ENCODE measurements at places on chromosomes 11 and 22. TPM values are rescaled to one million over a fixed set of nuclear protein-coding genes. Genes with fewer than 3 reads are reported as not detected.

DNA sequence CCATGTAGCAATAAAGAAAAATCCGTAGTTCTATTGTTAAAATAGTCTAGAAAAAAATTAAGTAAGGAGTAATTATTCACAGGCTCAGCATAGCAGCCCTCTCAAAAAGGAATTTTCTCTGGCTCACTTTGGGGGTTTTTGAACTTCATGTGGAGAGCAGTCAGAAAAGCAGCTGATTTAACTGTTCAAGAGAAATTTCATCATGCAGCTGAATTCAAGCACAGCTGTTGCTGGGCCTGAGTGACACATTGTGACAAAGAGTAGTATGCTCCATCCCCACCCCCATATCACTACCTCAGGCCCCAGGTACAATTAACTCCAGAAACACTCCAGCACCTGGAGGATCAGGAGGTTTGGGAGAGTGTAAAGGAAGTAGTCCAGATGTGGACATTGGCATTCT lies 272.1 kb downstream of the FAM76B start:
- no peak overlapping the region for H3K27ac ChIP-seq
- peaks cover 39% of the 10 kb centered on the region for H3K4me1 ChIP-seq
- H3K36me3 ChIP-seq: no peaks in the 10 kb centered on the region
- no peaks in the 10 kb centered on the region for H3K27me3 ChIP-seq
- no peak overlapping the region for H3K4me3 ChIP-seq

GRCh38 chr11:14044916-14045315 lies 82.4 kb downstream of the SPON1 start:
- peaks cover 11% of the 10 kb centered on the region for H3K27me3 ChIP-seq
- no peaks in the 10 kb centered on the region for H3K36me3 ChIP-seq
- DNase-seq: no peak
- no peak overlapping the region for H3K4me3 ChIP-seq
- no peak overlapping the region for H3K27ac ChIP-seq

The SYT13 gene
- 17.4 TPM for total RNA-seq

GRCh38 chr11:72225411-72225951 lies 914 bp downstream of the INPPL1 start:
- peaks cover 5% of the 10 kb centered on the region for H3K36me3 ChIP-seq
- peak overlapping the region; percentile 98 for H3K4me3 ChIP-seq
- H3K27me3 ChIP-seq: no peaks in the 10 kb centered on the region
- peaks cover 17% of the 10 kb centered on the region for H3K4me1 ChIP-seq
- DNase-seq: peak; percentile 58
- H3K27ac ChIP-seq: peak overlapping the region; percentile 87

GRCh38 chr11:95991101-95991500 lies 67.2 kb upstream of the MTMR2 start:
- H3K4me3 ChIP-seq: peak overlapping the region; percentile 48
- peaks cover 29% of the 10 kb centered on the region for H3K36me3 ChIP-seq
- no peak for DNase-seq
- H3K27ac ChIP-seq: peak overlapping the region; percentile 77

- H3K36me3 ChIP-seq: no peaks in the 10 kb centered on the region
- DNase-seq: no peak
- H3K4me3 ChIP-seq: no peak overlapping the region
Measured at GRCh38 chr11:97454988-97455387, 1065.2 kb downstream of the JRKL start.

The PGR gene
- 0.29 TPM for total RNA-seq

- DNase-seq: no peak
- H3K27ac ChIP-seq: no peak overlapping the region
- peaks cover 13% of the 10 kb centered on the region for H3K4me1 ChIP-seq
- peaks cover 3% of the 10 kb centered on the region for H3K27me3 ChIP-seq
- H3K4me3 ChIP-seq: peak overlapping the region; percentile 28
Measured at GRCh38 chr11:64000740-64001483, 14.7 kb downstream of the OTUB1 start.

GRCh38 chr11:2758751-2759150 lies 59.0 kb upstream of the KCNQ1OT1 start:
- no peaks in the 10 kb centered on the region for H3K27me3 ChIP-seq
- H3K36me3 ChIP-seq: no peaks in the 10 kb centered on the region
- no peak overlapping the region for H3K4me3 ChIP-seq
- peak; percentile 22 for DNase-seq
- no peak overlapping the region for H3K27ac ChIP-seq

- no peak overlapping the region for H3K27ac ChIP-seq
- H3K36me3 ChIP-seq: no peaks in the 10 kb centered on the region
- H3K27me3 ChIP-seq: peaks cover 35% of the 10 kb centered on the region
- no peak for DNase-seq
- H3K4me1 ChIP-seq: no peaks in the 10 kb centered on the region
Measured at GRCh38 chr22:36833073-36833472, 16.2 kb upstream of the PVALB start.

The IL10RA gene
- total RNA-seq: 0.48 TPM

The SOX6 gene
- total RNA-seq: 8.7 TPM

The SCN2B gene
- total RNA-seq: 2.8 TPM

DNA sequence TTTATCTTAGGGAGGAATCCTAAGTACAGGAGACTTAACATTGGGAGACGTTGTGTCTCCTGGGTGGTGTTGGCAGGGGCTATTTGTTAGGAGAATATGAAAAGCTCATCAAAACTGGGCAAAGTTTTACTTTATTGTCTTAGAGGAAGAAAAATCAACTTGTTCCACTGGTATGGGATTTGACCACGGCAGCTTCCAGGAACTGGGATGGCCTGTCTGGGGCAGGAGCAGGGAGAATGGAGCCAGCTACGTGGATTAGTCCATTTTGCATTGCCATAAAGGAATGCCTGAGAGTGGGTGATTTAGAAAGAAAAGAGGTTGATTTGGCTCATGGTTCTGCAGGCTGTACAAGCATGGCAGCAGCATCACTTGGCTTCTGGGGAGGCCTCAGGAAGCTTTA lies 198.4 kb downstream of the ADAMTS15 start:
- H3K27ac ChIP-seq: no peak overlapping the region
- no peaks in the 10 kb centered on the region for H3K27me3 ChIP-seq
- H3K4me3 ChIP-seq: no peak overlapping the region
- H3K36me3 ChIP-seq: no peaks in the 10 kb centered on the region
- no peaks in the 10 kb centered on the region for H3K4me1 ChIP-seq

GRCh38 chr22:40642316-40642715 lies 5.8 kb upstream of the MRTFA start:
- H3K36me3 ChIP-seq: no peaks in the 10 kb centered on the region
- DNase-seq: no peak
- H3K27ac ChIP-seq: no peak overlapping the region

The SLC7A4 gene
- 3.3 TPM for total RNA-seq

The CHRNA10 gene
- total RNA-seq: 2.9 TPM

- peaks cover 5% of the 10 kb centered on the region for H3K4me1 ChIP-seq
- H3K27ac ChIP-seq: no peak overlapping the region
- no peaks in the 10 kb centered on the region for H3K36me3 ChIP-seq
- H3K27me3 ChIP-seq: no peaks in the 10 kb centered on the region
- no peak for DNase-seq
- H3K4me3 ChIP-seq: no peak overlapping the region
Measured at GRCh38 chr11:68044898-68045351, 6.1 kb downstream of the TCIRG1 start.

Measured in type B pancreatic cell (in vitro differentiated cells).